Left ventricle myocardium inferior (tissue), 1 donor: ENCODE measurements at places on chromosomes 5 and 9. TPM values are rescaled to one million over a fixed set of nuclear protein-coding genes. Genes with fewer than 3 reads are reported as not detected.

CCL27 gene
- total RNA-seq = 0.41 TPM

- no peaks in the 10 kb centered on the region for H3K27me3 ChIP-seq
- no peak overlapping the region for H3K4me3 ChIP-seq
- H3K36me3 ChIP-seq = no peaks in the 10 kb centered on the region
- DNase-seq = no peak
- peaks cover 6% of the 10 kb centered on the region for H3K4me1 ChIP-seq
Measured at GRCh38 chr5:68151812-68152211, 63.7 kb upstream of the PIK3R1 start.

PRDM9 gene
- total RNA-seq = not detected

DNA sequence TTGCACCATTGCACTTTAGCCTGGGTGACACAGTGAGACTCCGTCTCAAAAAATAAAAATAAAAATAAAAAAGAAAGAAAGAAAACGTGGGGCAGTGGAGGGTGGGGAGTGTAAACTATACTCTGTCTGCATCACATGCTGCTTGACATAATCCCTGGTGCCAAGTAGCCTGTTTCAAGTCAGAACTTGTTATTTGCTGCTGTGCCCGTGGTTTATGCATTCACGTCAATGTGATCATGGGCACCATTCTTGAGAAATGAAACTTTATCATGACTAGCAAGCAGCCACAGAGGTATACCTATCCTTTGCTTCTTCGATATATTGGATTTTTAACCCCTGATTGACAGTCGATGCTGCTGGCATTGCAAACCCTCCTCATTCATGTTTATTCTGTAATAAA, 4.1 kb upstream of the SMU1 start:
- H3K27me3 ChIP-seq = no peaks in the 10 kb centered on the region
- no peaks in the 10 kb centered on the region for H3K36me3 ChIP-seq
- H3K27ac ChIP-seq = peak overlapping the region; percentile 59
- DNase-seq = no peak
- H3K4me1 ChIP-seq = peaks cover 42% of the 10 kb centered on the region
- no peak overlapping the region for H3K4me3 ChIP-seq

PLPP7 gene
- total RNA-seq = 120 TPM

C1QTNF2 gene
- 1.4 TPM for total RNA-seq

DNA sequence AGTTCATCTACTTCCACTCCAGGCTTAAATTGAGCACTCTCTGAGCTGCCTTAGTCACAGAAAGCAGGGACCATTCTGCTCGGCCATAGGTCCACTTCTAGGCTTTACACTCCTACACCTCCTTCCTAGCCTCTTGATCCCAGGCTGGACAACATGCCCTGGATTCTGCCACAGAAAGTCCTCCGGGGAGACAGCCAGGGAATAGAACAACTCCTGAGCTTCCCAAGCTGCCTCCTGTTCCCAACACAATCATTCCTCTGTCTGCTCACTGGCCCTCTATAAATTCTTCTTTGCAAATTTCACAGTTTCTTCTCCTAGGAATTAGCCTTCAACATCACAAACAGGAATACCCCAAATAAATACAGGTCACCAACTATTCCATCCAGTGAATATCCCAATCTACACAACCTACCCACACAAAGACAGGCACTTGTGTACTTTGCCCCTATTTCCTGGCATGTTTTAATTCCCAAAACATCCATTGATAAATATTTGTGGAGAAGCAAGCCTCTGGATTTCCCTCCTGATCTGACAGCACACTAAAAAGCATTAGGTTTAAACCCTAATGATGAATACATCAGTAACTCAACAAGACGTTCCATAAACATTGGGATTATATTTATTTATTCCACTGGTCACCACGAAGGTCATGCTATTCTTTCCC, 125.5 kb downstream of the ENC1 start:
- H3K4me3 ChIP-seq = no peak overlapping the region
- no peak for DNase-seq
- no peaks in the 10 kb centered on the region for H3K36me3 ChIP-seq
- no peak overlapping the region for H3K27ac ChIP-seq
- H3K27me3 ChIP-seq = no peaks in the 10 kb centered on the region
- H3K4me1 ChIP-seq = peaks cover 9% of the 10 kb centered on the region

GRCh38 chr5:112682621-112683061, 55.0 kb upstream of the APC start:
- DNase-seq = no peak
- peaks cover 39% of the 10 kb centered on the region for H3K4me1 ChIP-seq
- H3K27me3 ChIP-seq = peaks cover 3% of the 10 kb centered on the region
- no peak overlapping the region for H3K27ac ChIP-seq
- H3K36me3 ChIP-seq = no peaks in the 10 kb centered on the region
- H3K4me3 ChIP-seq = no peak overlapping the region

DNA sequence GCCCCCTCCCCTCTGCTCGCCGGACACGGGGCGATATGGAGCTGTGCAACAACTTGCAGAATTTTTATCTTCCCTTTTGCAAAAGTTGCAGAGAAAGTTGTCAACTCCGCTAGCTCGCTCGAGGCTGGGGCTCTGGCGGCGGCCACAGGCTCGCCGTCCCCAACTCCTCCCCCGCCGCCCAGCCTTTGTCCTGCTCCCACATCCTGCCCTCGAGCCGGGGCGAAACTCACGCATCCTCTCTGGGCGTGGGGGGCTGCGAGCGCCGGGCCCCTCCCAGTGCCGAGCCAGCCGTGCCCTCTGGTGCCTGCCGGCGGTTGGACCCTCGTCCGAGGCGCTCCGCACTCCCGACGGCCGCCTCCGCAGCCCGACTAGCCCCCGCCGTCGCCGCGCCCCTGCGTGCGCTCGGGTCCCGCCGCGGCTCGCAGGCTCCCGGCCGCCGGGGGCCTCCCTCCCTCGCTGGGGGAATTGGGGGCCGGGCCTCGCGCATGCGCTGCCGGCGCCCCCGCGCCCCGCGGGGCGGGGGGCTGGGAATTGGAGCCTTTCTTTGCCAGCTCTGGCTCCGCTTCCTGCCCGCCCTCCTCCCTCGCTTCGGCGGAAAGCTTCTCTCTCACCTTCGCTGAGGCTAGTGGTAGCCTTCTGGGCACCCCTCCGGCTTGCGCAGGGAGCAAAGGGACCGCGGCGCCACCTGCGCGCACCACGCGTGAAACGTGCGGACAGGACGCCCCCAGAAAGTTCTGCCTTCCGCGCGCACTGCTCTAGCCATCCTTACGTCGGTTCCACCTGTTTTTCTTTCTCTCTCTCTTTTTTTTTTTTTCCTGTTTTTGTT, at the start of gene CCNJL:
CCNJL (minus strand) TSS at position 431 of the 826 bp plus-strand sequence. CDS start 641 bp downstream, outside the sequence.
- H3K27ac ChIP-seq = peak within 1 kb of the TSS; percentile 83
- peak within 1 kb of the TSS; percentile 85 for H3K4me3 ChIP-seq
- no peaks in the 10 kb centered on the region for H3K36me3 ChIP-seq
- H3K27me3 ChIP-seq = no peaks in the 10 kb centered on the region
- peaks cover 46% of the 10 kb centered on the region for H3K4me1 ChIP-seq

C9orf57 gene
- not detected for total RNA-seq
